ENCODE measurements at places on chromosomes 13 and 19. TPM values are rescaled to one million over a fixed set of nuclear protein-coding genes. Genes with fewer than 3 reads are reported as not detected.

IL12RB1 gene
- total RNA-seq = not detected

RNF126 gene
- 38.3 TPM for total RNA-seq

IRGC gene
- total RNA-seq = not detected

KLK15 gene
- total RNA-seq = not detected

CLEC17A gene
- under 0.01 TPM for total RNA-seq

ZNF99 gene
- not detected for total RNA-seq

MBD3L2B gene
- not detected for total RNA-seq

HSPB6 gene
- total RNA-seq = 0.65 TPM

MIDN gene
- 39.8 TPM for total RNA-seq

C19orf18 gene
- total RNA-seq = not detected

SLC25A41 gene
- total RNA-seq = not detected

ZNF90 gene
- total RNA-seq = 0.65 TPM

EBI3 gene
- 0.46 TPM for total RNA-seq

IL4I1 gene
- 8.2 TPM for total RNA-seq

PODNL1 gene
- not detected for total RNA-seq

SLC27A1 gene
- 7.8 TPM for total RNA-seq

PLPPR3 gene
- 0.97 TPM for total RNA-seq

PLIN5 gene
- not detected for total RNA-seq

LGALS4 gene
- not detected for total RNA-seq

MCEMP1 gene
- not detected for total RNA-seq

TBC1D4 gene
- 64.6 TPM for total RNA-seq

SHISA2 gene
- 14.6 TPM for total RNA-seq

LMTK3 gene
- total RNA-seq = 0.61 TPM

PIBF1 gene
- 27.1 TPM for total RNA-seq

GPR12 gene
- not detected for total RNA-seq

NTF4 gene
- not detected for total RNA-seq

PPP1R13L gene
- 4.2 TPM for total RNA-seq

FLT1 gene
- 328 TPM for total RNA-seq

CLDN10 gene
- 2.9 TPM for total RNA-seq

SPIB gene
- total RNA-seq = not detected

SRRM5 gene
- total RNA-seq = not detected

ZNF799 gene
- total RNA-seq = 5.5 TPM

ZNF761 gene
- total RNA-seq = 10.4 TPM

CELF5 gene
- not detected for total RNA-seq

TPT1 gene
- 1,911 TPM for total RNA-seq

RAB3A gene
- under 0.01 TPM for total RNA-seq

TEX29 gene
- not detected for total RNA-seq

ATF5 gene
- 2.9 TPM for total RNA-seq

C19orf44 gene
- total RNA-seq = 2.6 TPM

PGLYRP2 gene
- total RNA-seq = not detected

RPS16 gene
- 226 TPM for total RNA-seq

BRCA2 gene
- total RNA-seq = 9.4 TPM

CGB5 gene
- not detected for total RNA-seq

SULT2B1 gene
- total RNA-seq = not detected

ZNF160 gene
- 19.8 TPM for total RNA-seq

NFKBIB gene
- total RNA-seq = 10.0 TPM

KEAP1 gene
- total RNA-seq = 78.3 TPM

LILRB2 gene
- total RNA-seq = not detected

CCDC122 gene
- 4.0 TPM for total RNA-seq

SIX5 gene
- 4.9 TPM for total RNA-seq

SEMA6B gene
- 71.8 TPM for total RNA-seq
